ENCODE measurements at places on chromosomes 6 and 20.
A peak's percentile ranks its signal among the peaks of the same experiment; 100 is the strongest.

DNA sequence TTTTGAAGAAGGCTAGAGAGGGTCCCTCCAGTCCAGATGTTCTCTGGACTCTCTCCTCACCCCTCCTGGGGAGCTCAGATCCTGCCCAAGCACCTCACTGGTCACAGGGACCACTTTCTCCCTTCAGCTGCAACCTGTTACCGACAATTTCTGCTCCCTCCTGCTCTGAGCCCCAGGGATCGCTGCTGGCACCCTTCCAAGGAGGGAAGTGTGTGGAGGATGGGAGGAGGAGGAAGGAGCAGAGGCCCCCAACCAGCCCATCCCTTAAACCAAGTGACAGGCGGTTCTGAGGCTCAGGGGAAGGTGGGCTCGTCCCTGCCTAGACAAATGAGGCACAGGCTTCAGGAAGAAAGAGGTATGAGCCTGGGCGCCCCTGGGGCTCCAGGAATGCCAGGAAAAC lies 13.9 kb downstream of the PMEPA1 start:
- DNase-seq = no peak

DNA sequence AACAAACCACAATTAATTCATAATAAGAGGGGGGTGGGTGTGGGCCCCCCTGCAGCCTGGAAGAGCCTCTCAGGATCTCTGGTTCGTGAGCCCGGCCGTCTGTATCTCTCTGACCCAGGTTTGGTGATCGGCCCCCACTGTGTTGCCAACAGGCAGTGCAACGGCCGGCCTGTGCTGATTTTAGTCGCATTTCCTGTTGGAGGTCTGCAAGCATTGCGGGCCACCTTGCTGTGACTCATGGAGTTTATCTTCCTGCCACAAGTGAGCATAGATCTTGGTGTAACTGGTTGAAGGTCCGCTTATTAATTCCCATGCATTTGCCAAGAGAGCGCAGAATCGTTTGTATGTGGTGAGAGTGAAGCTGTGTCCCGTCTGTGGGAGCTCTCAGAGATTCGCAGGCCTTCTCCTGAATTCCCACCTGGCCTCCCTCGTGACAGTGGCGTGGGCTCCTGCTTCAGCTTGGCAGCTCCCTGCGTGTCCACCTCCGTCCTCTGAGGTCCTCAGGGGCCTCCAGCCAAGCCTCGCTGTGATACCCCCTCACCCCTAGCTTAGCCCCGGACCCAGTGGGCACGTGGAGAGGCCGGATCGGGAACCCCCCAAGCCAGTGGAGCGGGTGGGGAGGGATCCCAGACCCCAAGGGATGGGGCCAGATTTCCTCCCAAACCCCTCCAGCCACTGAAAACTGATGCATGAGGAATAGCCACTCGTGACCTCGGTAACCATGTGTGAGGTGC lies 269.8 kb downstream of the CDH4 start:
- no peak for DNase-seq

- no peak for DNase-seq
Observed at GRCh38 chr6:169082093-169082492, 171.6 kb downstream of the THBS2 start.

DNA sequence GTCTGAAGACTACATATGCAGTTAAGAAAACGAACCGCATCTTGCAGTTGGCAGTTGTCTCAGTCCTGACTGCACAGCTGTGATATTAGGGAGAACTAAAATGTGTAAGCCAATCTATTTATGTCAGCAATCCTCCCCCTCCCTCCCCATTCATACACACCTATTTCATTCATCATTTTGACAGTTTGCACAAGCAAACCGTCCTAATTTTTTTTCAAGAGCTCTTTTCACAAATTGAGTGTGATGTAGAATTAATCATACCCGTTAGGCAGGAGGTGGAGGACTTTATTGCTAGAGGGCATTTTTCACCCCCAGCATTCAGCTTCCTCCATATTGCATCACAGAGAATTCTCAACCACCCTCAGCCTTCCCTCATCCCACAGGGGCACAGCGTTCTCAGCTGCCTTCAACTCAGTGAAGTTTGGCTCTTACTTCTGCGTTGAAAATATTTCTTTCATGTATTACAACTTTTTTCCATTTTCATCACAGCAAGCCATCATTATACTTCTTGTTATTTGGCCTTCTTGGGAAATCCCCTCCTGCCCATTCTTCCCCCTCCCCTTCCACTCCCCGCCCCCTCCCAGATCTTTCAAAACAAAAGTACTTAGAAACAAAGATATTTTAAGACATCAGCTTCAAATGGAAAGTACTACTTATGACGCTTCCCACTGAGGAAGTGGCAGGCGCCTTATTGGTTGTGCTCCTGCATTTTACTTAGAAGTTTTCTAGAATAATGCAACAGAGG lies 37.5 kb downstream of the NOX3 start:
- DNase-seq = no peak

DNA sequence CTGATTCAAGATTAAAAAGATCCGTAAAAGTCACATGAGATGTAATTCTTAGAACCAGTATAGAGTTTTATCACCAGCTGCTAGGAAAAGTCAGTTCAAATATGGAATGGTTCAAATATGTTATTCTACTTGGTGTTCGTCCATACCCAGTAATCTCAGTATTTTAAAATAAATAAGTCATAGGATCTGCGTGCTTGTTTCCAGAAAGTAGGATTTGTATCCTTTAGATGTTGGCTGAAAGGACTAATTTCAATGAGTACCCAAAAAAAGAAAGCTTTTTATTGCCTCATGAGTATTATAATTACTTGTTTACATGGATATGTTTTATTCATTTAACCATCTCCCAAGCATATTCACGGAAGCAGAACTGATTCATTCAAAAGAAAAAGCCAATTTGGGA lies 12.2 kb downstream of the TPD52L1 start:
- DNase-seq = no peak

GRCh38 chr20:49990271-49990720 lies 7.5 kb downstream of the SNAI1 start:
- no peak for DNase-seq

DNA sequence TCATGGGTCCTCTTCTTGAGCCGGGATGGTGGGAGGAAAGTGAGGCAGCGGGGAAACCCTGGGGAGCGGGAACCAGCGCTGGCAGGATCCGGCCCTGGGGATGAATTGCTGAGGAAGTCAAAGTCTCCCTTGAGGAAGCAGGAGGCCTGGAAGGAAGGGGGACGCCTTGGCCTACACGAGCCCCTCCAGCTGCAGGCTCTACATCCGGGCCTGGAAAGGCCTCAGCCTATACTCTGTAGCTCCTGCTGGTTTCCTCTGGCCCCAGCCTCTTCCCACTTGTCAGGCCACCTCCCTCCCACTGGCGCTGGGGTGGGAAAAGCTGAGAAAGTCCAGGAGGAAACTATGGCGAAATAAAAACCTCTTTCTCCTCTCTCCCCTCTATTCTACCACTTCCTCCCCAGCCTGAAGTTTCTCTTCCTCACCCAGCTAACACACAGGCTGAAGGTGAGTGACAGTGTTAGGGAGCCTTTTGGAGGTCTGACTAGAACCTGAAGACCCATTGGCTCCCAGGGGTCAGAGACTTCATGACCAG lies 14.9 kb downstream of the TREML2 start:
- DNase-seq = no peak

DNA sequence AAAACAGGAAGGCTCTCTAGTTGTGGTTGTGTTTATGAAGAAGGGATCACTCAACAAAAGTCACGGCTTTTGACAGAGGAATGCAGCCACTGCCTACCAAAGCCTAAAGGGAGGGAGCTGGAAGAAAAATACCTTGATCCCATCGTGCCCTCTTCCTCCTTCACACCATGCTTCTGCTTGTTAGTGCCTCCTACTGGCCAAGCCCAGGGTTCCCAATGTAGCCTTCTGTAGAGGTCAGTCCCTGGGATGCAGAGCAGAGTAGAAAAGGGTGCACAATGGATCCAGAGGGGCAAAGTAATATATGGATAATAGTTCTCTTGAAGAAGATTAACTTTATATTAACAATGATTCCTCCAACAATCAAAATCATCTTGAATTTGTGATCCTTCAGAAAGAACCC lies 293.5 kb upstream of the FERMT1 start:
- no peak for DNase-seq

DNA sequence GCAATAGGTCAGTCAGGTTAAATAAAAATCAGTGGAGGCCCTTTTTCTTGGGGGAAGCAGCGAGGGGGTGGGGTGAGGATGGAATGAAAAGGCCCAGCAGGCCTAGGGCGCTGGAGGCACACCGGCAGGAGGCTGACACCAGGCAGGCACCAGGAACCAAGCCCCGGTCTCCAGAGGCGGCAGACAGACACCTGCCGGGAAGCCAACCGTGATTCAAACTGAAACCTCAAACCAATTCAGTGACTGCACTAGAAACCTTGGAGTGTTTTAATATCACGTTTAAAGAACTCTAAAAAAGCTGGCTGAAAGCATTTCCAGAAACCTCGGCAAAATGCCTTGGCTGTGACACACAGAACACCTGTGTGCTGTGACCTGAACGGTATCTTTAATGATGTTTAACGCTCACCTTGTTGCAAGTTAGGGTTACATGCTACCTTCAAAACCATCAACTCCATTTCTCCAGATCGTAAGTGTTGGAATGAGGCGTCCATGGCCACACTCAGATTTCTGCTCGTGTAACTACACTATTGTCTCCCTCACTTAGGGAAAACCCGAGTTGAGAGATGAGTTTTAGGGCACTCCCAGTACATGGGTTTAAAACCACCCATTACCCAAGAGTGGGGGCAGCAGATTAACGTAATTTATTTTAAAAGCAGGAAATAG lies 27.2 kb downstream of the DIDO1 start:
- DNase-seq = no peak

DNA sequence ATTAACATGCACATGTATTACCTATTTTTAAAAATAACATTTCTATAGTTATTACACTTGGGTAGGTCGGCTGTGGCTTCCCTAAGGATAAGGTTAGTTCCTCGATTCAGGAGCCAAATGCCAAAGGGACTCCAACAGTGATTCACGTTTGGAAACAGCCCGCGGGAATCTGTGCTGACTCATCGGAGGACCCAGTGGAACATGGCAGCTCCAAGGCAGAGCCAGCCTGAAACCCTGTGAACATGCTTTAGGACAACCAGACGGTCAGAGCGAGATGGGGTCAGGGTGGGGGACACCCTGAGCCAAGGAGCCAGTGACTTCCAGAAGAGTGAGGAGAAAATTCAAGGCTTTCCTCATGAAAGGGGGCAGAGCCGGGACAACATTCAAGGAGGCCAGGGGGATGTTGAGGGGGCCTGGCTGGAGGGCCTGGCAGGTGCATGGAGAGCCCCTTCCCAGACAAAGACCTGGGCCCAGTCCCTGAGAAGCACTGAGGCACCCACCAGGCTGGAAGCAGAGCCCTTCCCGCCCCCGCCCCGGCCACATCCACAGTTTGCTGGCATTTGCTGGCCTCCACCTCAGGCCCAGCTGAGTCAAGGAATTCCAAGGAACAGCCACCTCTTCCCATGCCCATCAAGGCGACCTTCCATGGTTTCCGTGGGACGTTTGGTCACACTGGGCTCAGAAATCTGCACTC lies 133.2 kb downstream of the SNX5 start:
- DNase-seq = peak; percentile 51

GRCh38 chr20:62401331-62401779 lies 5.7 kb downstream of the CABLES2 start:
- no peak for DNase-seq

GRCh38 chr20:18638768-18639167 lies 50.9 kb downstream of the DTD1 start:
- no peak for DNase-seq

DNA sequence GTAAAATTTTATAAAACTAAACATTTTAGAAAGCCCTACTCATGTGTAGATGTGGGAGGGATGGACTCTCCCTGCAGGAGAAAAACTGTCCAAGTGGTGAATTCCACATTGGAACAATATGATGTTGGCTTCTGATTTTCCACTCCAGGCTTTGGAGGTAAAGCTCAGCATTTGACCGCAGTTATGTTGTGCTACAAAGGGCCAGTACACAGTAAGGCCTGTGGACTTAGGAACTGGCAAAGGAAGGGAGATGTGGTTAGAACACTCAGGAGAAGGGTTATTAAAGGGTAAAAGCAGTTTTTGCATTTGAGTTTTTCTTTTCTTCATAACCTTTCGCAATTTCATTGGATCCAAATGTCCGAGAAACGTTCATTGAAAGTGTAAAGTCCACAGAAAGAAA lies 150.3 kb upstream of the SASH1 start:
- no peak for DNase-seq

DNA sequence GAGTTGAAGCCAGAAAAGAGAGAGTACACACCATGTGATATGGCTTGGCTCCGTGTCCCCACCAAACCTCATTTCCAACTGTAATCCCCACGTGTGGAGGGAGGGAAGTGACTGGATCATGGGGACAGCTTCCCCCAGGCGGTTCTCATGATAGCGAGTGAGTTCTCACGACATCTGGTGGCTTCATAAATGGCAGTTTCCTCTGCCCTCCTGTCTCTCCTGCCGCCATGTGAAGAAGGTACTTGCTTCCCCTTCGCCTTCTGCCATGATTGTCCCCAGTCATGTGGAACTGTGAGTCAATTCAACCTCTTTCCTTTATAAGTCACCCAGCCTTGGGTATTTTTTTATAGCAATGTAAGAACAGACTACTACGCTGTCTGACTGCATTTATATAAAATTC lies 40.3 kb downstream of the TAF4 start:
- DNase-seq = no peak

GRCh38 chr6:34813028-34813713 lies 21.3 kb downstream of the BLTP3A start:
- DNase-seq = no peak

- no peak for DNase-seq
Observed at GRCh38 chr6:14141351-14142062, 23.9 kb downstream of the CD83 start.

DNA sequence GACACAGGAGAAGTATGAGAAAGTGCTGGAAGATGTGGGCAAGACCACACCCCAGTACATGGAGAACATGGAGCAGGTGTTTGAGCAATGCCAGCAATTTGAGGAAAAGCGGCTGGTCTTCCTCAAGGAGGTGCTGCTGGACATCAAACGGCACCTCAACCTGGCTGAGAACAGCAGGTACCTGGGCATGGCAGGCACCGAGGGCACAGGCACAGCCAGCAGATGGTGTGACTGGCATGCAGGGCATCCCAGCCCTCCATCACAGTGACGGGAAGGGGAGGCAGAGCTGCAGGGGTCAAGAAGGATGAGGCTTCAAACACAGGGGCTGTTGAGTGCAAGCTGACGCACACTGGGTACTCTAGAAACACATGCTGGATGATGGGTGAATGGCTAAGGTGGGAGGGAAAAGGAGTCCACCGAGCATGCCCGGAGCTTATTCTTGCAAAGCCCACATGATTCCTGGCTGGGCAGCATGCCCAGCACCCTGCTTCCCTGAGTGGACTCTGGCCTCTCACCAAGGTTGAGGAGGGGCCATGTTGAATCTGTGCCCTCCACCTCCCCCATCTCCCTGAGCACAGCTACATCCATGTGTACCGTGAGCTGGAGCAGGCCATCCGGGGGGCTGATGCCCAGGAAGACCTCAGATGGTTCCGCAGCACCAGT lies 26.3 kb downstream of the SPDEF start:
- DNase-seq = no peak
